ENCODE measurements at places on chromosomes 7 and 10.

GRCh38 chr10:116545122-116545521 lies 609 bp upstream of the PNLIP start:
- no peak for DNase-seq

GRCh38 chr7:1950452-1951158 lies 280.5 kb downstream of the ELFN1 start:
- DNase-seq, result no peak

DNA sequence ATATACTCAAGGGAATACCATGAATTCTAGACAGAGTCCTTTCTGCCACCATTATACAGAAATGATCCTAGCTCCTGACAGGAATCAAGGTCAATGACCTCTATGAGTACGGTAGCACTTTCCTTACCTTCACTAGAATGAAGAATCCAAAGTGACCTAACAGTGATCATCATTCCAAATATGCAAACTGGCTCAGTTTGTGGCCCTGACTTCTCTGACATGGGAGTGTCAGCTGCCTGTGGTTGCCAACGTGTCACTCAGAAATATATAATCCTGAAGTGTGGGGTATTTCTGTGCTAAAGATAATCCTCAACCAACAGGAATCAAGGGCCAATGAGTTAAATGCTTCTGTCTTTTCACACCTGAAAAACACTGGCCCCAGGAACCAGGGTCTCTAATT lies 45.7 kb downstream of the COPG2 start:
- DNase-seq, result no peak

DNA sequence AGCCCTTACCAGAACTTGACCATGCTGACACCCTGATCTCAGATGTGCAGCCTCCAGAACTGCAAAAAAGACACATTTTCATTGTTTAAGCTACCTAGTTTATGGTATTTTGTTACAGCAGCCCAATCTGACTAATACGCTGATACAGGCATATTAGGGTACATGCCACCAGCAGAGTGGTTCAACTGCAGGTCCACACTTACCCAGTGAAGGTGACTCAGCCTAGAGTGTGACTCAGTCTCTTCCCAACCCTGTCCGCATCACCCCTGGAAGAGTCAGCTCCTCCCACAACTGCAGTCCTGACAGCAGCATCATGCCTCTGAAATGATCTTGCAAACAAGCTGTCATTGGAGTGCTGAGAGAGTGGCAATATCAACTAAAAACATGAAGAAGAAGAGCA lies 30.8 kb upstream of the GOT1 start:
- DNase-seq, result no peak

DNA sequence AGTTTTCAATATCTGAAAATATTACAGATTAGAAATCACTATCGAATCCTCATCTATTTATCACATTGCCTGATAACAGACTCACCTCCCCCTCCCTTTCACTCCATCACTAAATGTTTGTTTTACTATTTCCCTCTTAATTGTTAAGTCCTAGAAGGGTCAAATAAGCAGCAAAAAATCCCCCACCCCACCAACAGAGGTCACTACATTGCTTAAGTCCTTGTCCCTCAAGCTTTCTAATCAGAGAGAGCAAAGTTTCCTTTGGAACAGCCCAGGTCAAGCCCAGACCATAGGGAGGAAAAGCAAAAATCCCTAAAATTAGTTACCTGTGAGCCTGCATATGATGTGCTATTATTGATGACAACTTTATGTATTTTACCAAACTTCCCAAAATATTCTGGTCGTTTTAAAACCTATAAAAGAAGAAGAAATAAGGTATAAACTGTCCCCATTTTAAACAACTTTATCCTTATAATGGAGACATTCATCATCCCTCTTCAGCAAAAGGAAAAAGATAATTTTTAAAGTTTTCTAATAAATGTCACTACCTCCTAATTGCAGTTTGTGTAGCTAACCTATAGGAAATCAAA lies 95.0 kb downstream of the CNOT4 start:
- no peak for DNase-seq

Measured in stimulated activated CD8-positive, alpha-beta memory T cell treated with anti-CD3 and anti-CD28 coated beads, Interleukin-7, amount 100 ng/mL, for 24 hours (primary cell).